ENCODE measurements at places on chromosomes 7 and 10.

- DNase-seq = no peak
Observed at GRCh38 chr10:80168679-80169380, 36.3 kb downstream of the PLAC9 start.

GRCh38 chr10:92598321-92598720 lies 5.4 kb downstream of the KIF11 start:
- DNase-seq = no peak

- no peak for DNase-seq
Observed at GRCh38 chr7:37489703-37490102, 41.0 kb upstream of the ELMO1 start.

- no peak for DNase-seq
Observed at GRCh38 chr10:51920672-51921071, 221.3 kb upstream of the CSTF2T start.

GRCh38 chr10:79400146-79401004 lies 45.0 kb downstream of the ZCCHC24 start:
- DNase-seq = no peak

DNA sequence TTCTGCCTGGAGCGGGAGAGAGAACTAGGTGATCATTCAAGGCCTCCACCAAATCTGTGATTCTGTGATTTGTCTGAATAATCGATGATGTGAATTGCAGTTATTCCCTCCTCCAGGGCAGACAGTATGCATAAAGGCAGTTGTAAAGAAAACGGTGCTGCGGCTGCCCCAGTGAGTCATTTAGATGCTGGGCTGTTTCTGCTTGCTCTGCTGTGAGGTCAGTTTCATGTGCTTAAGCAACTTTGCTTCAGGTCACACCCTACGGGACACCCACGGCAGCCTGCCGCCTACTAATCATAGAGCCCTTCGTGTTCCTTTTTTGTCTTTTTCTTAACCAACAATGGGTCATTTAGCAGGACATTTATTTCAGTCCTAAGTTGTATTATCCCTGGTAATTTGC lies 158.1 kb upstream of the PITRM1 start:
- DNase-seq = no peak

Measured in HS-27A (cell line).